ENCODE measurements at places on chromosomes 11 and 22. TPM values are rescaled to one million over a fixed set of nuclear protein-coding genes. Genes with fewer than 3 reads are reported as not detected.
A peak's percentile ranks its signal among the peaks of the same experiment; 100 is the strongest.

The PHOX2A gene
- not detected for polyA plus RNA-seq

The RFPL1 gene
- not detected for polyA plus RNA-seq

The SHISA8 gene
- polyA plus RNA-seq: not detected

The SORL1 gene
- 1.4 TPM for polyA plus RNA-seq

The CDKN1C gene
- 2.1 TPM for polyA plus RNA-seq

The PLEKHB1 gene
- 0.29 TPM for polyA plus RNA-seq

The KCNQ1OT1 gene
- polyA plus RNA-seq: 0.18 TPM

The MAPK8IP2 gene
- polyA plus RNA-seq: 0.17 TPM

The FOLR3 gene
- polyA plus RNA-seq: 0.85 TPM

The INPP5J gene
- 1.1 TPM for polyA plus RNA-seq

The GSTT2B gene
- 3.6 TPM for polyA plus RNA-seq

GRCh38 chr11:2591805-2592204 is 108.0 kb downstream of the KCNQ1OT1 start:
- DNase-seq: no peak

GRCh38 chr11:45107029-45107428 is 39.4 kb upstream of the PRDM11 start:
- no peak for DNase-seq

- DNase-seq: no peak
Measured at GRCh38 chr22:45090497-45090910, 73.2 kb upstream of the NUP50 start.

DNA sequence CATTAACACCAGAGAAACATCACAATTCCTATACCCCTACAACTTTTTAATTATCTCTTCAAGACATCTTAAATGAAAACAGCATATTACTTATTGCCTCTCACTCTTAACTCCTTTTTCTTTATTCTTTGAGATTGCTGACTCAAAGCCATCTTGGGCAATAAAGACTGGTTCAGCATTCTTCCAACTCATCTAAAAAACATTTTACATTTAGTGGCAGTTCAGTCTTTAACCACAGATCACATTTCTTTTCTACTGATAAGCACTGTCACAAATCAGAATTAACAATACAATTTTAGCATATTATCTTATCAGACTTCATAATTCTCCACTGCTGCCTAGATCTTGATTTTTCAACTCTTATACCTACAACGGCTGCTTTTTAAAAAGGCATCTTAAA is 34.0 kb downstream of the SIK3 start:
- no peak for DNase-seq

- no peak for DNase-seq
Measured at GRCh38 chr11:60857378-60858232, 1.9 kb upstream of the PTGDR2 start.

DNA sequence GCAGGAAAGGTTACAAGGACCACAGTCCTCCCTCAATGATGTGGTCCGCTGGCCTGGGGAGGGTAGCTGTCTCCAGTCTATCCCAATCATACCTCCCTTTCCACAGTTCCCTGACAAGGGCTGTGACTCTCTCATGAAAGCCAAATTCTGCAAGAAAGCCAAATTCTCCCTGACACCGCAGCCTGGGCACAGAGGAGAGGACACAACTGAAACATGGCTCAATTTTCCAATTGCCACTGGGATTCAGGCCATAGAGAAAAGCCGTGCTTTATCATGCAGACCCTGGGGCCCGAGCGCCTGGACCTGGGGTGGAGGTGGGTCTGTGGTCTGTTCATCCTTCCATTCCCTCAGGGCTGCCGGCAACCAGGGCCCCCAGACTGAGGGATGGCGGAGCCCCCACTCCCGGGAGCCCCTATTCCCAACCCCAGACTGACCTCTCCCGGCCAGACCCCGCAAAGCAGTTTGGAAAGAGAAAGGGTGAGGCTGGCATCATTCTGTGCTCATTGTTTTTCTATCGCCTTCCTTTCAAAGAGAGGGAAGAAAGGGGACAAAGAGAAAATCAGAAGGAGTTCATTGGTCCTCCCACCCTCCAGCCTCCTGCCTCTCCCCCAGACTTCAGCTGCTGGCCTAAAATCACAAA is 239.5 kb downstream of the BUD13 start:
- no peak for DNase-seq

- DNase-seq: no peak
Measured at GRCh38 chr11:93089474-93090102, 108.2 kb downstream of the SLC36A4 start.

DNA sequence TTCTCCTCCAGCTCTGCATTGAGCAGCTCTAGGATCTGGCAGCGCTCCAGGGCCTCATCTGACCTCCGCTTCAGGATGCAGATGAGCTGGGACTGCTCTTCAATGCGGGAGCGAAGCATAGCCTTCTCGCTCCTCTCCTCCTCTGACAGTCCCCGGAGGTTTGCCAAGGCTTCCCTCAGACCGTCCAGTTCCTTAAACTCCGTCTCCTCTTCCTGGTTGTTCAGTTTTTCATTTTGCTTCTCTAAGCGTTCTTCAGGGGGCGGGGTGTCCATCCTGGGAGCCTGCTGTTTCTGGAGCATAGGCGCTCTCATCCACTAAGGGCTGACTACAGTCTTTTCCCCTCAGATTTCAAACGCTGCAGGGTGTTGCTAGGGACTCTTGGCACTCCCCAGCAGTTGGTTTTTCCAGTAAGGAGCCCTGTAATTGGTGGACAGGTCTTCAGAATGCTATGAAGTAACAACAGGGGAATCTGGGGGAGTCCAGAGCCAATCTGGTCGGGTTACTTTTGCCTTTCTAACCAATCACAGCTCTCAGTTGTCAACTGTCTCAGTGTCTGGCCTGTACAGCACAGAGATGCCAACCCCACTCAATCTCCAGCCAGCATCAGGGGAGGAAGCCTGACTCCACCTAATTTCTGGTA is at the start of gene CCDC89:
Gene CCDC89 (minus strand): TSS at position 376 of the 640 bp plus-strand sequence. CDS start 65 bp downstream, at position 311.
- peak; percentile 68 for DNase-seq

- no peak for DNase-seq
Measured at GRCh38 chr11:68831124-68831523, 10.6 kb downstream of the CPT1A start.

DNA sequence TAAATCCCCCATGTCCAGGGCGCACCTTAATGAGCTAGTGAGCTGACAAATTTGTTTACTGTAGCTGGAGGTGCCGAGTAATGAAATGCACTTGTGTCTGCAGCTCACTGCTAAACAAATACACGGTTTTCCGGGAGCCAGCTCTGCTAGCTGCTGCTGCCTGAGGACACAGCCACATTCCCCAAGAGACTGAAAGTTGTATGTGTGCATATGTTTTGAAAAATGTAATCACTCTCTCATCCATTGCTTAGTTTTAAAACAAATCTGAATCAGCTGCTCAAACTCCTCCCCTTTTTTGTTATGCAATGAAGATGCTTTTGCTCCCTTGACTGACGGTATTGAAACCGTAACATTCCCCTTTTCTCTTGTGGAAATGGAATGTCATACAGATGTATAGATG is 62.4 kb upstream of the NNMT start:
- DNase-seq: no peak

DNA sequence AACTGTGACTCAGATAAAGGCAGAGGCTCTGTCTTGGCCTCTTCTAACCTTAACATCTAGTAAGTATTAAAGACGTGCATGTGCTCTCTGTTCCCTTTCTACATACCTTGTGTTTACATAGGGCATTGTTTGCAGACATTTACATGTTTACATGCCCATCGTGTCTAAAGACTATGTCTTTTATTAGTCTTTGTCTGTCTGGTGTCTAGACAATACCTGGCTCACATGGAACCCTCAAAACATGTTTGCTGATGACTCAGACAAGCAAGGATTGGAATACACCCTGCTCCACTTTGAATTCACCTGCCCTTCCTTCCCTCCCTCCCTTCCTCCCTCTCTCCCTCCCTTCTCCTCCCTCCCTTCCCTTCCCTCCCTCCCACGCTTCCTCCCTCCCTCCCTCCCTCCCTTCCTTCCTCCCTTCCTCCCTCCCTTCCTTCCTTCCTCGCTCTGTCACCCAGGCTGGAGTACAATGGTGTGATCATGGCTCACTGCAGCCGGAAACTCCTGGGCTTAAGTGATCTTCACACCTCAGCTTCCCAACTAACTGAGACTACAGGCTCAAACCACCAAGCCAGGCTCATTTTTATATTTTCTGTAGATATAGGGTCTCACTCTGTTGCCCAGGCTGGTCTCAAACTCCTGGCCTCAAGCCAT is 23.7 kb upstream of the SORL1-AS1 start:
- DNase-seq: no peak

- DNase-seq: no peak
Measured at GRCh38 chr11:69353696-69354544, 60.0 kb downstream of the MYEOV start.

DNA sequence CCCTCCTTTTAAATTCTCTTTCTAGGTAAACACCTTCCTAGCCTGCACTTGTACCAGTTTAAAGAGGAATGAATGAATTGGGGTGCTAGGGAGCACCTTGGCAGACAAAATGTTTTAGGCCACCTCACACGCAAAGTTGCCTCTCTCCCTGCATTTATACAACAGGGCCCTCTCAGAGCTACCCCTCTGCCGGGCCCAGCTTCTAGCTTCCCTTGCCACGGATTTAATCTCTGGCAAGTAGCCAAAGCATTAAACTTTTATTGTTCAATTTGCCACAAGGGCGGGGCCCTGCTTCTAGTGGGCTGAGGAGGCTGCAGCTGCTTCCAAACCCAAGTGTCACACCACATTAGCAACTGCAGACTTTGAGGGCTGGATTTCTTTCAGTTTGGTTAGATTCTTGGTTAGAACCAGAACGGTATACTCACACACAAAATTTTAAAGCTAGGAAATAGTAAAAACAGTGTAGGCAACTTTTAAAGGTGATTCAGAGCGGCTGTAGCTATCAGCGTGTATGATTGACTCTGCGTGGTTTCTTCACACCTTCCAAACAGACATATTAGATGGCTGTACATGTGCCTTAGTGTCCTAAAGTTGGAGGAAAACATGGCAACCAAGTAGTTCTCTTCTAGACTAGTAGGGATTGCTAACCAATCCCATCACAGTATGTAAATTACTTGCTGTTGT is 6.5 kb downstream of the KREMEN1 start:
- DNase-seq: no peak

GRCh38 chr11:118812485-118812884 is 21.5 kb upstream of the DDX6 start:
- DNase-seq: no peak

DNA sequence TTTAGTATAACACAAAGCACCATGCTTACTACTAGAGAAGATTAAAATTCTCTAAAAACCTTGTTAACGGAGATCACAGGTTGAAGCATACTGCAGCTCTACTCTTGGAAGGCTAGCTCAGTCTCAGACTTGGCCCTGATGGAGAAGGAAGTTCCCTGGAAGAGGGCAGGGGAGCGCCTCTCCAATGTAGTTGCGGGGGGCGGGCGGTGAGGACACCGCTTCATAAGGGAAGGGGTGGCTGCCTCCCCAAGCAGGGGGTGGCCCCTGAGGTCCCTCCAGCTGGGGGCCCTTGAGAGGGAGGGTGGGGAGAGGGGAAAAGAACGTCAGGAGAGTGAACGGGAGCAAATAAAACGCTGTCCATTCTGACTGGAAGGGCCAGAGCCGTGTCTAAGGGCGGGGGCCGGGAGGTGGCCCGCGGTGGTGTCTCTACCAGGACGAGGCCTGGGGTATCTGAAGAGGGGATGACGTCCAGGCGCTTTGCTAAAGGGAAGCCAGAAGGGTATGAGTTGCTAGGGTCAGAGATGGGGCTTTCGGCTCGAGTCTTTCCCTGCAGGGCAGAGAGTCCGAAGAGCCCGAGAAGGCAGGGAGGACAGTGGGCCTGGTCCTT is 553 bp upstream of the USP47 start:
- DNase-seq: no peak

- DNase-seq: peak; percentile 74
Measured at GRCh38 chr22:29031227-29032011, 30.2 kb downstream of the C22orf31 start.

- DNase-seq: no peak
Measured at GRCh38 chr22:48181263-48181955, 1419.0 kb downstream of the TBC1D22A start.

- no peak for DNase-seq
Measured at GRCh38 chr11:44344921-44345320, 35.0 kb upstream of the ALX4 start.

- DNase-seq: no peak
Measured at GRCh38 chr11:32200136-32200847, 109.4 kb downstream of the RCN1 start.

GRCh38 chr22:30457981-30458380 is 13.8 kb downstream of the SEC14L3 start:
- DNase-seq: no peak

GRCh38 chr11:74255741-74256375 is 55.6 kb downstream of the P4HA3 start:
- no peak for DNase-seq

DNA sequence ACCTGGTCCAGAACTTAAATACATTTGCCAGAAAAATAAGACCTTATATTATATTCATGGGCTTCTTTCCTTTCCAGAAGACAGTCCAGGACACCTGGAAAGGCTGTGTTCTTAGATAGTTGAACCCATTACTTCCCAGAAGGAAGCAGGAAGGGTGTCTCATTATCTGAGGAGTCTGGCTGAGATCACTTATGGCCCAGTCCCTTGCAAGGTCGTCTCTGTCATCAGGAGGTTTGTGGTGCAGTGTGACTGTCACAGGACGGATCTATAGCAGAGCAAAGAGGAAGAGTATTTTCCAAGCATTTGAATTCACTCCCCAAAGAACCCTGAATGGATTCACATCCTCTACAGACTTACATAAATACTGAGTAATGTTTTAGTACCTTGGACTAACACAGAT is 270.7 kb upstream of the MTNR1B start:
- DNase-seq: no peak

DNA sequence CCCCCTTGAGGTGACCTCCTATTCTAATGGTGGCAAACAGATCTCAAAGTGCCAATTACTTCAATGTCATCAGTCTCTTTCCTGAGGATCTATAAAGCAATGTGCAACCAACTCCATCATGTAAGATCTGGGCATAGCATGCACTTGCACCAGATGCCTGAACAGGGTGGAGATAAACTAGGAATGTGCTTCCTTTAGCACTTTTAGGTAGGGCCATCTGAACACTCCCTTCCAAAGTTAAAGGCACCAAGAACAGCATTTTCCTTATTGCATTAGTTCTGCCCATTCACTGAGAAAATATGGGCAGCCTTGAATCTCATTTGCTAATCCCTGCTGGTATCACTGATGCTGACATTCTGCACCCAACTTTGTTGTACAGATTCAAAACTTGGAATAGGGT is 112.0 kb downstream of the SGSM3 start:
- no peak for DNase-seq

DNA sequence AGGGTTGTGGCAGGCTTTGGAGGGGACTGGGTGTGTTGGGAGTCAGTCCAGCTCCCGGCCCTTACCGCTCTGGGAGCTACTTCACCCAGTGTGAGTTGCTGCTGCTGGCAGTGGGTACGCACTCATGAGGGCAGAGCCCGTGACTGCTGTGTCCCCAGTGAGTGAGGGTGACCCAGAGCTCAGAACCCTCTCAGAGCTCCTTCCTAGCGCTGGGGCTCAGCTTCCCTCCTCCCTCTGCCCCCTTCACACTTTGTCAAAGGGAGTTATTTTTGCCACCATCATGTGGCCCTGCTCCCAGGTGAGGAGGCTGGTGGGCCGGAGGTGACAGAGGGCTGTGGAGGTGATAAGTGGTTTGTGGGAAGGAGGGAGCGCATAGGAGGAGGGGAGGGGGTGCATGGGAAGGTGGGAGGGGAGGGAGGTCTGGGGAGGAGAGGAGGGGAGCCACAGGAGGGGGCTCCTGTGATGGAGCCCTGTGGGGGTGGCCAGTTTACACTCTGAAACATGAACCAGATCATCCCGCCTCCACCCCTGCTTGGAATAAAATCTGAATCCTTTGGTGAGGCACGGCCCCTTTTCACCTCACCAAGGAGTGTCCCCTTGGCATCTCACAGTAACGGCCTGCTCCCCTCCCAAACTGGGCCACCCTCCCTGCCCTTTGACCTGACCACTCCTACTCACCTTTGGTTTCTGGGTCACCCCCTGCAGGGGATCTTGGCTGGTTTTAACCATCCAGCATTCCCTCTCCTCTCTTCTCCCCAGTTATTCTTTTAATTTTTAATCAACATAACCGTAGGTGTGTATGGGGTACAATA is 9.9 kb downstream of the NDUFV1 start:
- DNase-seq: no peak

Data from BJ (cell line).